Stimulated activated CD4-positive, alpha-beta T cell treated with anti-CD3 and anti-CD28 coated beads, Interleukin-1b, Interleukin-23, amount 100 ng/mL, for 48 hours (primary cell): ENCODE measurements at places on chromosomes 1 and 21.

DNA sequence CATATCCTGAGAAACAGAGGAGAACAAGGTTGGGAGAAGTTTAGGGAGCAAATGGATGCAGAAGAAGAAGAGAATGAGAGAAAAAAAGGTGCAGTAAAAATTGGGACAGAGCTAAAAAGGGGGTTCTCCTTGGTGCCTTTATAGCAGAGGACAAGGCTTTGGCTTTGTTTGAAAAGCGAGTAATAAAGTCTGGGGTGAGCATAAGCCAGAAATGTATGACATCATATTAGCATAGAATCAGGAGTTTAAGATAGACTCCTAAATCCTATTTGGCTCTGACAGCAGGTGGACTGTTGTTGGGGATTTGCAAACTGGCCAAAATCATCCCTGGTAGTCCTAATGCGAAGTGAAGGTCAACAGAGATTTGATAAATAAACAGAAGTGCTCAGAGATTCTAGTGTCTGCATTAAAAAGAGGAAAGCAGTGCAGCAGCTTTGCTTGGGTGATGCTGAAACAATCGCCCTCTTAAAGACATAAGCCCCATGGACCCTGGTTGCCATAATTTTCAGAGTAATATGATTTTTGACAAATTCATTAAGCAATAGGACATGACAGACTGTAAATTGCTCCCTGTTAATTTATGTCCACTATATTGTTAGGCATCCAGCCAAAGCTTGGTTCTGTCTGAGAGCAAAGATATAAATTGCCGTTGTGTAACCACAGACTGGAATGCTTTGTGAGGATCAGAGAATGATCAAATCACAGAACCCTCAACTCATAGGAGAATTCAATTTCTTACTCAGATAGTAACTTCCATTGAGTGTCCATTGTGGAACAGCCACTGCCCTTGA, 385.0 kb upstream of the NFIA start:
- DNase-seq = no peak

DNA sequence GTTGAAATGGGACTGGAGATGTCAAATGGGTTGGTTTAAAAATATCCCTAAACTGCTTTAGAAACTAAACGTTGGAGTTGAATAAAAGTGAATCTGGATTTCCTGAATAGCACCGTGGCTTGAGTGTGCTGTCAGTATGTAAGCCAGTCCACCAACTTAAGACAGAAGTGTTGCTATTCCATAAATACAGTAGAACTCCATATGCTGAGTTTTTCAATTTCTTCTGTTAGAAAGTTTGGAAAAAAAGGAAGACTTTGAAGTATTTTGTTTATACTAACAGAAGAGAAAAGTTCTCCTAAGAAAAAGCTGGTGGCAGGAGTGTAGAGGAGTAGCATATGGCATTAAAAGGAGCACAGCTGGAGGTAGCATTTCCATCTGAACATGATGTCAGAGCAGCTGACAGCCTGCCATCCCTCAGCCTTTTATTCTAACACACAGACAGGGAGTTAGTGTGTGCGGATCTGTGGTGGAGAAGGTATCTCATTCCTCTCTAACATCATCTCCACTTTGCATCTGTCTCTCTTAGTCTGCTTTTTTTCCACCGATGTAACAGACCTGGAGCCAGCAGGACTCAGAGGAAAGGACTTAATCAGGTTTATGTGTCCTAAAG, at the start of gene ZBTB18:
Gene ZBTB18 (plus strand): TSS at position 449 of the 610 bp plus-strand sequence. CDS start 149 bp downstream, at position 598.
- no peak for DNase-seq

- no peak for DNase-seq
Measured at GRCh38 chr1:21517161-21517589, 8.0 kb downstream of the ALPL start.

- no peak for DNase-seq
Measured at GRCh38 chr21:19353256-19353655, 949.7 kb upstream of the TMPRSS15 start.

GRCh38 chr1:61300899-61301298, 218.5 kb downstream of the NFIA start:
- no peak for DNase-seq
